ENCODE measurements at places on chromosomes 4 and X.

DNA sequence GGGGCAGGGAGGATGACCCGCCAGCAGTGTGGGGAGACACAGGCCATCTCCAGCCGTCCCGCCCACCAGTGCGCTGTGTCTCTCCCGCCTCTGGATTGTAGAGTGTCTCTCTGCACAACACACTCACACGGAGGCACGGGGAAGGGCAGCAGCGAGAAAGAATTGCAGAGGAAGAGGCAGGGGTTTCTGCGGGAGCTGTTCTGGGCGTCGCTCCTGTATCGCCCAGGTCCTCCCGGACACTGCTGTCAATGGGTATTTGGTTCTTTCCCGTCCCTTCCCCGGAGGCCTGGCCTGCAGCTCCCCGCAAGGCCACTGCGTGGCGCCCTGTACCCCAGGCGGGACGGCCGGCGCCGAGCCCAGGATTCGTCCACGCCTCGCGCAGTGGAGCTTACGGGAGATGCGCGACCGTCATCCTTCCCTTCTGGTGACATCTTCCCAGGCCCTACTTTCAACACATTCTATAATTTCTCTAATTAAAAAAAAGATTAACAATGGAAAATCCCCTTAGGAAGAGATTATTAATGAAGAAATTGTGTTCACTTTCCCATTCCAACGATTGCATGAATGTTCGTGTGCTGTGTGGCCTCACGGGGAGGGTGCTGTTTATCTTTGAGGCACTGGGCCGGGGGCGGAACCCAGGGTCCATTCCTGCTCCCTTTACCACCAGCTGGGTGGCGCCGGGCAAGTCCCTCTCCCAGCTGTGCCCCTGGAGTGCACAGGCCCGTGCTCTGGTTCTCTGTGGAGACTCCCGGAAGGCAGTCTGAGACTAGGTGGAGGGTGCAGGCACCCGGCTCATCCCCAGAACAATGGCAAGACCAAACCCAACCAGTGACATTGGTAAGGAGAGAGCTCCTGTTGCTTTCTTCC is 95.7 kb downstream of the CPZ start:
- DNase-seq, result no peak

DNA sequence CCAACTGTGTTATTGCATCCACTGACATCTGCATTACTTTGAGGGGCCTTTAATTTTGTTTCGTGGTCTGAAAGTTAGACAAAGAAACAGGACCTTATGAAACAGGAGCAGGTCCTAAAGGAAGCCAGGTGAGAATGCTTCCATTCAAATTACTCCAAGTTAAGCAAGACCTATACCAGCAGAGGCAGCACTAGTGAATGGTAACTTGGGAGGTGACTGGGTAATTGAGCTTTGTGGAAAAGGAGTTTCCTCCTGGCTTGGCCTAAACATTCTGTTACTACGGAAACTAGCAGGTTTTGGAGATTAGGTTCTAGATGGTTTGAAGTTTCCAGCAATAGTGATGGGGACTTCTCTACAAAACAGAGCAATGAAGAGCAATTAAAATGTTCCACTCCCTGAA is 173.5 kb downstream of the NKX6-1 start:
- no peak for DNase-seq

DNA sequence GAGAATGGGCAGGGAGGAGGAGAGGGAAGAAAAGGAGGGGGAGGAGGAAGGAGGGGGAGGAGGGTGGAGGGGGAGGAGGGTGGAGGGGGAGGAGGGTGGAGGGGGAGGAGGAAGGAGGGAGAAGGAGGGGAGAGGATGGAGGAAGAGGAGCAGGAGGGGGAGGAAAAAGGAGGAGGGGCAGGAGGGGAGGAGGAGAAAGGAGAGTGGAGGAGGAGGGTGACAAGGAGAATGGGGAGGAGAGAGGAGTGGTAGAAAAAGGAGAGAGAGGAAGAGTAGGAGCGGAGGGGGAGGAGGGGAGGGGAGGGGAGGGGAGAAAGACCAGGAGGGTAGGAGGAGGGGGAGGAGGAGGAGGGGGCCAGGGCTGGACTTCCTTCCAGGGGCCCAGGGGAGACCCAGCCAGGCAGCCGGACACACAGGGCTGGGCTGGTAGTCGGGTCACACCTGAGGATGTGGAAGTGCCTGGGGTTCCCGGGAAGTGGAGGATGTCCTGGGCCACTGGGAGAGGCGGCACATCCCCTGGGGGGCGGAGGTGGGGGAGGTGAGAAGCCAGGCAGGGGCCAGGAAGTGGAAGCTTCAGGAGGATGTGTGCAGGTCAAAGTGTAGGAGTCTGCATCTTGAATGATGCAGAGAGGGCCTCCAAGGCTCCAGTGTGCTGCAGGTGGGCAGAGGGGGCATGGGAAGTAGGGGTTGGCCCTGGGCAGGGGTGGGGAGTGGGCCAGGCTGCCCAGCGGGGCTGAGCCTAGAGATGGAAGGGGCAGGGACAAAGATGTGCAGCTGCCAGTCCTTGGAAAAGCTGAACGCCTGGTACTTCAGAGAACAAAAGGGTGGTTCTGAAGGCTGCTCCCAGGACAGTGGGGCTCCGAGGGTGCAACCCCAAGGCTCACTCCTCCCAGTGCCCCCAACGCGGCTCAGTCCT is 18.8 kb downstream of the IL3RA start:
- no peak for DNase-seq

DNA sequence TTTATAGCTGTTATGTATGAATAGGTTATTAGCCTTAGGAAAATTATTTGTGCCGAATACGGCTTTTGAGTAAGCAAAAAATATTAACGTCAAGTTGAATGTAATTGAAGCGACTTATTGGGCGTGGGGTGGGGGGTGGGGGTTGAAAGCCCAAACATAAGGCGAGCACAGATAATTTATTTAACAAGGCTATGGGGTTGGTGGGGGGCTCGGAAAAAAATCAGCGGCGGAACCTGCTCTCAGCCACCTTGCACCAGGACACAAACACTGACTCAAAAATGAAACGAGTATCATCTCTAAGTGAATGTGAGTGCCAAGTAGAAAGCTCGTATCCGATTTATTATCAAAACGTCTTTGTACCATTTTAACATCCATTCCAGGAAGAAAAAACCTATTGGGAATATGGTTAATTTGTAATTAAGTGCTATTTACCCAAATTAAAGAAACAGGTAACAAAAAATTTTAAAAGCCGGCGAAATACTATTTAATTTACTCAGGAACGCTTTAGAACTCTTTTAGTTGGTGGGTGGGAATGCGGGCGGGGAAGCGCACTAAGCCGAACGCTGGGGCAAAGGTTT is 902 bp upstream of the LARP1B start:
- no peak for DNase-seq

DNA sequence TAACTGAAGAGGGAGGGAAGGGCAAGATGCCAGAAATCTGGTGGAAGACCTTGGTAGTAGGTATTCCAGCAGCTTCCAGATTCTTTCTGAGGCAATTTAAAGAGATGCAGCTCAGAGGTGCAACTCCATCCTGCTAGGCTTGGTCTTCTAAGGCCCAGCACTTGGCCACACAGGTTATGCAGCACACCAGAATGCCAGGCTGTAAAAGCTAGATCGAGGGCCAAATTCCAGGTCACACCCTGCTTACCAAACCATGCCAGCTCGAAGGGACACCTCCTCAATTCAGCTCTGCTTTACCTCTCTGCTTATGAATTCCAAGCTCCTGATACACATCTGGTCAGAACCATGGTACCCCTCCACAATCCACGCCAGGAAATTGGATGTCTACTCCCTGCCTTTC is 19.8 kb upstream of the ATXN3L start:
- no peak for DNase-seq

DNA sequence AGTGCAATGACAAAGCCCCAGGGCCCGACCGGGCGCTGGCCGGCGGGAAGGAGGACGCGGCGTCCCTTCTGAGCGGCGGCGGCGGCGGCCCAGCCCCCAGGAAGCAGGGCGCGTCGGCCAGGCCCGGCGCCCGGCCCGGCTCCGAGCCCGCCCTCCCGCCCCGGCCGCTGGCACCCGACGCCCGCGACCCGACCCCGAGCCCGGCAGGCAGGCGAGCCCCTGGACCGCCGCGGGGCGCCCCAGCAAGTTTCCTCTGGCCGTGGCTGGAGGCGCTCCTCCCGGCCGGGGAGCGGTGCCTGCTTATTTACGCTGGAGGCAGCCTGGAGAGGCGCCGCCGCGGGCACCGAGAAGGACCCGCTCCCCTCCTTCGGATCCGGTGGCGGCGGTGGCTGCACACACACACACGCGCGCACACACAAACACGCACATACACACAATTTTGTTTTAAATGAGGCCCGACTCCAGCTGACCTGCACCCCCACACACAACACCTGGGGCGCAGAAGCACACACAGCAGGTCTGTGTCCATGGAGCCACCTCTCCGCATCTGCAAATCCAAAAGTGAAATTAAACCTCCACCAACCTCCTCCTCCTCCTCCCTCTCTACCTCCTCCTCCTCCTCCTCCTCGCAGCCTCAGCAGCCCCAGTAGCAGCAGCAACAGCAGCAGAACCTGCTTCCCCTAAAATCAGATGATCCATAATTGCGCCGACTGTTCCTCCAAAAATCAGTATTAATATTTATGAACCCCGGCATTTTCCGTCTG is 669 bp downstream of the IRF2 start:
- DNase-seq, result peak; percentile 51
